ENCODE measurements at places on chromosomes 11 and 22.

GRCh38 chr22:20792966-20793728 is 19.2 kb downstream of the SERPIND1 start:
- no peak for DNase-seq

- DNase-seq: no peak
These were observed 88.8 kb downstream of the ABTB2 start for GRCh38 chr11:34268906-34269430.

GRCh38 chr22:49627217-49628181 is 200.2 kb downstream of the BRD1 start:
- DNase-seq: no peak

GRCh38 chr22:46012182-46012880 is 35.4 kb upstream of the WNT7B start:
- DNase-seq: no peak

DNA sequence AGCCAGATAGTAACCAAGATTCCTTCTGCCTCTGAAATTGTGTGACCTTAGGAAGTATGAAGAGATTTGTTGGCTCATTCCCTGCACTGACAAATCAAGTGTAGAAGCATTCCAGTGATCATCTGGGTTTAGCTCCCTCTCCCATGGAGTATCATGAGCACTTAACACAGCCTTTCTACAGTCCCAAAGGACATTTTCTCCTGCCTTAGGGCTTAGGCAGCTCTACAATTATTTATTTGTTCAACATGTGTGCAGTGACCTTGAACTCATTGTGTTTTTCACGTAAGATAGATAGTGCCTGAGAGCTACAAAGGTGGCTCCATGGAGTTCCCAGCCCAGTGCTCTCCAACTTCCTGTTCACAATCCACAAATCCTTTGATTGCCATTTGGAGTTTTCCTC is 94.8 kb upstream of the FAT3 start:
- no peak for DNase-seq
